Esophagus squamous epithelium (tissue), 5 donors: ENCODE measurements at places on chromosomes 16 and 17. TPM values are rescaled to one million over a fixed set of nuclear protein-coding genes. Genes with fewer than 3 reads are reported as not detected.

DNA sequence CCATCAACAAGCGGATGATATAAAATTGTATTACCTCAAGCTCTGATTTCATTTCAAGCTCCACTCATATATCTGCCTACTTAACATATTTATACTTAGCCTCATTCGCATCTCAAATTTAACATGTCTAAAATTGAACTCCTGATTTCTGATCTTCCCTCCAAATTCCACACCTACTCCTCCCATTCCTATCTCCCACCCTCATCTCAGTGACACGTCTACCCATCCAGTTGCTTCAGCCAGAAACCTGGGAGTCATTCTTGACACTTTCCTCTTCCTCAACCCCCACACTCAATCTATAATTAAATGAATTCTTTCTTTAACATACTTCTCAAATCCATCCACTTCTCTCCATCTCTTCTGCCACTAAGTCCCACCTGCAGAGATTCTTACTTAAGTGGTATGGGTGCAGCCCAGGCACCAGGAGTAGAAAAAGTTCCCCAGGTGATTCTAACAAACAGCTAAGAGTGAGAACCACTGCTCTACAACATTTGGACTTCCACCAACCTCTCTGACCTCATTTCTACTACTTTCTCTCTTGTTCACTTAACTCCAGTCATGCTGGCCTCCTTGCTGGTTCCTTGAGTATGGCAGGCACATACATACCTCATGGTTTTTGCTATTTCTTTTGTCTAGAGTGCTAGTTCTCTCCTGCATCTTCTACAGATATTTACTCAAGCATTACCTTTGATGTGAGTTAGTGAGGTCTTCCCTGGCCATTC is 18.1 kb downstream of the SPOP start:
- no peak for DNase-seq

- DNase-seq = no peak
Measured at GRCh38 chr17:57107498-57108101, 22.6 kb downstream of the AKAP1 start.

- no peak for DNase-seq
Measured at GRCh38 chr16:75710344-75710743, 9.1 kb upstream of the DUXB start.

DNA sequence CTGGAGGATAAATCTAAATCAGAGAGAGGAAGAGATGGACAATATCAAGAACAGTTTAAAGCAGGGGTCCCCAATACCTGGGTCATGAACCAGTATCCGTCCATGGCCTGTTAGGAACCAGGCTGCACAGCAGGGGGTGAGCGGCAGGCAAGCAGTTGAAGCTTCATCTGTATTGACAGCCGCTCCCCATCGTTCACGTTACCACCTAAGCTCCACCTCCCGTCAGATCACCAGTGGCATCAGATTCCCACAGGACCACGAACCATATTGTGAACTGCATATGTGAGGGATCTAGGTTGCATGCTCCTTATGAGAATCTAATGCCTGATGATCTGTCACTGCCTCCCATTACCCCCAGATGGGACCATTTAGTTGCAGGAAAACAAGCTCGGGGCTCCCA is 226.5 kb downstream of the SLC39A11 start:
- DNase-seq = no peak

GRCh38 chr16:83939266-83939855 is 13.7 kb upstream of the OSGIN1 start:
- no peak for DNase-seq

GRCh38 chr16:54930005-54930868 is at the start of gene IRX5:
IRX5 (plus strand) TSS chr16:54930865; CDS start chr16:54931199, 334 bp downstream.
- no peak for DNase-seq

DNA sequence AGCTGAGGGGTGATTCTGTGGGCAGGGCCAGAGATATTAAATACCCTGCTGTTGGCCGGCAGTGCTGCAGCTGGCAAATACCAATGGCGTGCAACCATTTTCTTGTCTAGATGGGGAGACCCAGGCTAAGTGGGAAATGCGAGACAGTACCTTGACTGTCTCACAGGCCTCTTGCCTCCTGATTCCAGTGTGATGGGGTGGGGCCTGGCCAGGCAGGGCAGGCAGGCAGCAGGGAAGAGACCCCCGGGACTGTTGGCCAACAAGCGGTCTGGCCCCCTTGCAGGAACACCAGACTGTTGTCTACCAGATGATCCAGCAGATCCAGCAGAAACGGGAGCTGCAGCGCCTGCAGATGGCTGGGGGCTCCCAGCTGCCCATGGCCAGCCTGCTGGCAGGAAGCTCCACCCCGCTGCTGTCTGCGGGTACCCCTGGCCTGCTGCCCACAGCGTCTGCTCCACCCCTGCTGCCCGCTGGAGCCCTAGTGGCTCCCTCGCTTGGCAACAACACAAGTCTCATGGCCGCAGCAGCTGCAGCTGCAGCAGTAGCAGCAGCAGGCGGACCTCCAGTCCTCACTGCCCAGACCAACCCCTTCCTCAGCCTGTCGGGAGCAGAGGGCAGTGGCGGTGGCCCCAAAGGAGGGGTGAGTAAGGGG is 5.7 kb upstream of the CISD3 start:
- no peak for DNase-seq

- DNase-seq = no peak
Measured at GRCh38 chr17:55806745-55807495, 56.1 kb downstream of the PCTP start.

GRCh38 chr16:57485091-57485915 is 990 bp downstream of the DOK4 start:
- DNase-seq = no peak

GRCh38 chr17:10648956-10649355 is 8.2 kb downstream of the MYH3 start:
- DNase-seq = no peak

GRCh38 chr16:49738832-49739231 is 117.1 kb downstream of the ZNF423 start:
- DNase-seq = no peak

C1QL1 gene
- 2.3 TPM for total RNA-seq

GOSR1 gene
- total RNA-seq = 19.4 TPM
